Gastrocnemius medialis (tissue), 4 donors: ENCODE measurements at places on chromosomes 1 and 21. TPM values are rescaled to one million over a fixed set of nuclear protein-coding genes. Genes with fewer than 3 reads are reported as not detected.

The OR2L2 gene
- not detected for total RNA-seq

The ZFP69 gene
- 0.29 TPM for total RNA-seq

The OSCP1 gene
- 4.7 TPM for total RNA-seq

The CDK11A gene
- 14.6 TPM for total RNA-seq
